ENCODE measurements at places on chromosomes 12 and 14. TPM values are rescaled to one million over a fixed set of nuclear protein-coding genes. Genes with fewer than 3 reads are reported as not detected.

CMTM5 gene
- total RNA-seq, result not detected

ACSM4 gene
- total RNA-seq, result not detected

KRT71 gene
- not detected for total RNA-seq

DPPA3 gene
- not detected for total RNA-seq

EPYC gene
- not detected for total RNA-seq

ARHGAP9 gene
- 54.5 TPM for total RNA-seq

ARL6IP4 gene
- 118 TPM for total RNA-seq

GRCh38 chr12:59023861-59024424 lies 103.6 kb upstream of the LRIG3 start:
- DNase-seq, result no peak

DNA sequence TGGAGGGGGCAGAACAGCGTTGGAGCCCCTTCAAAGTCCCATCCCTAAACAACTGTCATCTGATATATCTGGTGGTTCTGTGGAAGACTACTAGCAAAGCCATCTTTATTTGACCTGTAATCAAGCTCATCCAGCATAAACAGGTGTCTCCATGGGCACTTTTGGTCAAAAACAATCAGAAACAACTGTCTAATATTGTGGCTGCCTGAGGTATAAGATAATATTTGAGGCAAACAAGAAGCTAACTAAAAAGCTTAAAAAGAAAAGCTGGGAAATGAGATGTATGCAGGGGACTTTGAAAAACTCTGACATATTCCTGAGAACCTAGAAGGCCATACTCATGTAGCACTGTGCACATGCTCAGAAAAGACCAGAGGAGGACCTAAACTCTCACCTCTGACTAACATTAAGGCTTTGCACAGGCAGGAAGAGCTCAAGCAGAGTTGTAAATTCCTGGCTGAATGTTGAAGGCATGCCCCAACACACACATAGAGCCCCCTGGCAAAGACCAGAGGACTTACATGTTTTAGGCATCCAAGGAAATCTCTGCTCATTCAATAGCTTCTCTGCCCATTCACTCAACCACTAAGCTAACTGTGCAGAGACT lies 27.2 kb upstream of the AP4S1 start:
- DNase-seq, result no peak

GRCh38 chr12:105225505-105226015 lies 10.4 kb downstream of the APPL2 start:
- DNase-seq, result no peak

DNA sequence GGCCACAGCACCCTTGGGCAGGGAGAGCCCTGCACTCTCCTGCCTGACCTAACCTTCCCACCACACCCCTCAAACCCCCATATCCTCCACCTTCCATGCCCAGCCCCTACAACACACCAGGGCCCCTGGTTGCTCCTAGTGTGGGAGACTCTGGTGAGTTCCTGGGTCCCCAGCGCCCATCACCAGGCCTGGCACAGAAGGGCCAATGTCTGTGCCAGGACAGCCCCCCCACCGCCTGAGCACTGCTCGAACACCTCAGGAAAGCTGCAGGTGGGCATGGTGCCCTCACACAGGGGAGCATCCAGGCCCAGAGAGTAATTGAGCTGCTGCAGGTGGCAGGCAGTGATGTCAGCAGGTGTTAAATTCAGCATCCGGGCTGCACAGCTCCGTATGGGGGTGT lies 15.2 kb downstream of the ADCY6 start:
- no peak for DNase-seq

DNA sequence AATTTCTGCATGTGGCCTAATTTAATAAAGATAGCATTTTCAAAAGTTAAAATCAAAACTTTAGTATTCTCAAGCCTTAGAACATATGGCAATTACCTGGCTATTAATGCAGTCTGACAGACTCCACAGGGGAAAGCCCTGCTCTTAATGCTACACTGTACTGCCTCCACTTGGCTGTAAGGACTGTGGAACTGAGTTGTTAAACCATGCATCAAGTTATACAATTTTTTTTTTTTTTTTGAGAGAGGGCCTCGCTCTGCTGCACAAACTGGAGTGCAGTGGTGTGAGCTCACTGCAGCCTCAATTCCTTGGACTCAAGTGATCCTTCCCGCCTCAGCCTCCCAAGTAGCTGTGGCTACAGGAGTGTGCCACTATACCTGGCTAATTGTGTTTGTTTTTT lies 19.0 kb upstream of the NDUFA12 start:
- DNase-seq, result no peak

GRCh38 chr14:76884853-76885276 lies 58.7 kb downstream of the LRRC74A start:
- no peak for DNase-seq

GRCh38 chr14:81565441-81566290 lies 32.0 kb upstream of the SEL1L start:
- DNase-seq, result no peak

DNA sequence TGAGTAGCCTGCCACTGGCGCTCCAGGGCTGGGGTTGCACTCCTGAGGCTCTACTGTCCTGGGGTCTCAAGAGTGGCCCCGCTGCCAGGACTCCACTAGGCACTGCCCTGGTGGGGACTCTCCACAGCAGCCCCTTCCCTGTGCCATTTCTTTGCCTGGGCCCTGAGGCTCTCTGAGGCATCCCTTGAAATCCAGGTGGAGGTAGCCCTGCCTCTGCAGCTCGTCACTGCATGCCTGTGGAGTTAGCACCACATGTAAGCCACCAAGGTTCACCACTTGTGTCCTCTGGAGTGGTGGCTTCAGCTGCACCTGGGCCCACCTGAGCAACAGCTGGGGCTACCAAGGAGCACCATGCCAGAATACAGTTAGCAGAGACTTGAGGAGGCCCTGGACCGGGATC lies 39.9 kb upstream of the BATF start:
- DNase-seq, result no peak

- DNase-seq, result no peak
Measured at GRCh38 chr14:68234101-68234905, 414.7 kb downstream of the RAD51B start.

DNA sequence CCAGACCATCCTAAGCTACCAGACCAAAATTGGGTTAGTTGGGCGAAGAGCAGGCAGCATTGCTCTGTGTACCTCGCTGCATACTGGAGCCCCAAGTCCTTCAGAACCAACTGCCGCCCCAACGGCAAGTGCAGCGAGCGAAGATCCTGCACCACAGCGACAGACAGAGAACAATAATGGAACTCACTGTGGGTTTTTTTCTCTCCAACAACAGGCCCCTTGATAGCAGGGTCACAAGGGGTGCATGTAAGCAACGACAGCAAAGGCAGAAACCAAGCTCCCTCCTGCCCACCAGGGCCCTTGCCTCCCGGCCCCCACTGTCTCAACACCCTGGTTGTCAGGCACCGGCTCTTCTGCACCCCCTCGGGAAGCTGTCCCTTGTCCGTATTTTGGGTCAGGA lies 39.0 kb downstream of the RNF34 start:
- DNase-seq, result no peak

- no peak for DNase-seq
Measured at GRCh38 chr12:5656836-5657235, 224.9 kb downstream of the NTF3 start.

GRCh38 chr14:37187294-37187693 lies 10.4 kb upstream of the MIPOL1 start:
- no peak for DNase-seq

- no peak for DNase-seq
Measured at GRCh38 chr14:96082420-96083300, 43.5 kb downstream of the C14orf132 start.

- no peak for DNase-seq
Measured at GRCh38 chr14:85426068-85426935, 103.6 kb upstream of the FLRT2 start.

- DNase-seq, result no peak
Measured at GRCh38 chr12:95321516-95322246, 104.1 kb downstream of the VEZT start.

GRCh38 chr12:49616533-49617219 lies 6.7 kb upstream of the PRPF40B start:
- no peak for DNase-seq

DNA sequence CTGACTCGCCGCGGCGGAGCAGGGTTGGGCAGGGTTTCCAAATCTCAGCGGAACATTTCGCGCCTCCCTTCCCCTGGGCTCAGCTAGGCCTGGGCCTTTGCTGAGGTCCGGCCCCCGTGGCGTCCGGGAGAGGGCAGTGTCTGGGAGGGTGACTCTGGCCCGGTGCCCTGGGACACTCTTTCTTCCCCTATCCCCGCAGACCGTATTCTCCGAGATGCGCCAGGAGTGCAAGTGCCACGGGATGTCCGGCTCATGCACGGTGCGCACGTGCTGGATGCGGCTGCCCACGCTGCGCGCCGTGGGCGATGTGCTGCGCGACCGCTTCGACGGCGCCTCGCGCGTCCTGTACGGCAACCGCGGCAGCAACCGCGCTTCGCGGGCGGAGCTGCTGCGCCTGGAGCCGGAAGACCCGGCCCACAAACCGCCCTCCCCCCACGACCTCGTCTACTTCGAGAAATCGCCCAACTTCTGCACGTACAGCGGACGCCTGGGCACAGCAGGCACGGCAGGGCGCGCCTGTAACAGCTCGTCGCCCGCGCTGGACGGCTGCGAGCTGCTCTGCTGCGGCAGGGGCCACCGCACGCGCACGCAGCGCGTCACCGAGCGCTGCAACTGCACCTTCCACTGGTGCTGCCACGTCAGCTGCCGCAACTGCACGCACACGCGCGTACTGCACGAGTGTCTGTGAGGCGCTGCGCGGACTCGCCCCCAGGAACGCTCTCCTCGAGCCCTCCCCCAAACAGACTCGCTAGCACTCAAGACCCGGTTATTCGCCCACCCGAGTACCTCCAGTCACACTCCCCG lies 3.0 kb downstream of the WNT1 start:
- no peak for DNase-seq

DNA sequence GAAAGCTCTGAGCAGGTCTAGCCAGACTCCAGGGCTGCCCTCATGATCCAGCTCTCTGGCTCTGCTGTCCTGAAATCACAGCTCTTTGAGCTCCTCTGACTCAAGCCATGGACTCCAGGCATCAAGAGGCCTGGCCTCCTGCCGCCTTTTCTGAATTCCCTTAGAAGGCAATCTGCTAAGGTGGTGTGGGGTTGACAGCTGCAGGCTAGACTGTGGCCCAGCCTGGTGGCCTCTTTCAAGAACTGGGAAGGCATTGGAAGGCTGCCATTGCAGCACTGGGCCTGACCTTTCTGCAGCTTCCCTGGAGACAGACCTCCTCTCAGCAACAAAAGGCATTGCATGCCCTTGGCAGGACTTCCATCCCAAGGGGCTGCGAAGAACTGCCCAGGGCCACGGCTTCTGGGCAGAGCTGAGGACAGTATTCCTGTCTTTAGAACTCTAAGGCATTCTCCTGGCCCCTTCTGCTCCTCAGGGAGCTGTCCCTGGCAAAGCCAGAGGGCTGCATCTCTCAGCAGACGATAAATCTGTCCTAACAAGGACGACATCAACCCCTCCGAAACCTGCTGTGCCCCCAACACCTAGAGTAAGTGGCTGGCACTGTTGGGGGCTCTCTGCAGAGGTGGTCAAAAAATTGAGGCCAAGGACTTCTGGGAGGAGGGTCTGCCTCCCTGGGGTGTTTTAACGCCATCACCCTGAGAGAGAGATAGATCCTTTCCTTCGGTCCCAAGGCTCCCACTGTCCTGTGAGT lies 115.6 kb downstream of the RBM19 start:
- no peak for DNase-seq
